Fibroblast of skin of left quadriceps (primary cell): ENCODE measurements at places on chromosomes 7 and 10.
A peak's percentile ranks its signal among the peaks of the same experiment; 100 is the strongest.

- no peak for DNase-seq
These were observed 27.2 kb upstream of the CTBP2 start for GRCh38 chr10:125187238-125188194.

- no peak for DNase-seq
These were observed 104.7 kb upstream of the RHEB start for GRCh38 chr7:151624246-151624928.

GRCh38 chr10:100810835-100811116, 65.4 kb downstream of the PAX2 start:
- no peak for DNase-seq

- DNase-seq: no peak
These were observed 43.3 kb upstream of the TMEM248 start for GRCh38 chr7:66877577-66878300.

- DNase-seq: no peak
These were observed 95.8 kb upstream of the AGBL3 start for GRCh38 chr7:134890246-134891240.

GRCh38 chr7:20158684-20159083, 58.5 kb downstream of the MACC1 start:
- no peak for DNase-seq

- DNase-seq: no peak
These were observed 220.3 kb downstream of the STK31 start for GRCh38 chr7:23930312-23930711.

GRCh38 chr7:20562461-20562860, 53.0 kb upstream of the ABCB5 start:
- no peak for DNase-seq

- no peak for DNase-seq
These were observed 893.4 kb downstream of the XPNPEP1 start for GRCh38 chr10:109029870-109030269.

- DNase-seq: no peak
These were observed 71.2 kb downstream of the ARHGAP21 start for GRCh38 chr10:24652381-24652957.

GRCh38 chr7:117435475-117436043, 8.3 kb upstream of the ASZ1 start:
- no peak for DNase-seq

- no peak for DNase-seq
These were observed 34.8 kb downstream of the BNIP3 start for GRCh38 chr10:131946880-131947279.

DNA sequence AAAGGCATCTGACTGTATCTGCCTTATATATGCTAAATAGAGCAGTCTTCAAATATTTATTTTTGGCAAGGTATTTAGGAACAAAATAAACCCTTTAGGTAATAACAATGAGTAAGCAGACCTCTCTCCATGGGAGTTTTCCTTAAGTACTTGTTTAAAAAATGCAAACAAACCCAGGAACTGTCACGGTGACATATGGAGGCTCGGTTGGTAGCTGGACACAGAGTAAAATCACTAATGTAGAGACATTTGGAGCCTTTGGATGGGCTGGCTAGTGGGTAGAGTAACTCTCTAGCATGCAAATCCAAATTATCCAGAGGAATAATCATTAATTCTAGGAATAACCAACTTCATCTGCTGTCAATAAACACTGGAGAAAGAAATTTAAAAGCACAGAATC, 71.6 kb upstream of the LAMB4 start:
- DNase-seq: no peak

- DNase-seq: no peak
These were observed 11.1 kb downstream of the MDFIC start for GRCh38 chr7:114932991-114933390.

DNA sequence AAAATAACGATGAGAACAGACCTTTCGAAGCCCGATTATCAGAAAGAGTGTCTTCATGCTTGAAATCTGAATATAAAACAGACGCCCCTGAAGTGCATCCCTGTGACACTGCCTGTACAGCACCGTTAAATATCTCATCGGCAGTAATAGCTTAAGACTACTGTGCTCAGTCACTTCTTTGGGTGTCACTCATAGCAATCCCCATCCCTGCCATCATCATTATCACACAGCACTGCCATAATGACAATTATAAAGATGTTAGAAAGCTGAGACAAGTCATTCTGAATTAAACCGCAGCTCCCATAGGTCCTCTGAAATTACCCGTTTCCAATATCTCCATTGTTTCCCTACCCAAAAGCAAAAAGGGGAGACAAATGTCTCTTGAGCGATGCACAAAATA, 567.7 kb upstream of the C7orf33 start:
- no peak for DNase-seq

DNA sequence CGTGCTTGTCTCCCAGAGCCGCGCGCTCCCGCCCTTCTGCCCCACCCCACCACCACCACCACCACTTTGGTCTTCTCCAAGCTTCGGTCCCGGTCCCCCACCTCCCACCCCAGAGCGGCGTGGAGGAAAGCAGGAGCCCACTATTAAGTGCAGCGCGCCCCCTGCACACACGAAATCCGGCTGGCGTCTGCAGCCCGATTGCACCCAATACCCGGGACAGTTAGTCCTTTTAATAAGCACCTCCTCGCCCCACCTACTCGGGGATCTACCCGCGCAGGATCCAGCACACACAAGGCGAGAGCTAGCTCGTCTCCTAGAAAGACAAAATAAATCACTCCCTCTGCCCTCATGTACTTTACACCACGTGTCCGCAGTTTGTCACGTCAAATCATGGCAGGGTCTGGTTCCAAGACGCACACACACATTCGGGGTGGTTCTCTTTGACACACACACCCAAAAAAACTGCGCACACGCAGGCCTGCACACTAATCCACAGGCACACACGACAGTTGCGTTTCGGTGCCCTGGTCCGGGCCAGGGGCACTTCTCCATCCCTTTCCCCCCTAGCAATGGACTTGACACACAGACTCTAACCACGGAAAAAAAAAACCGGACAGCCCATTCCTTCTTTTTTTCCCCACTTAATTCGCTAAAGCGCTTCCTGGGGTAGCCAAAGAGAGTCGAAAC, 1.6 kb downstream of the SFMBT2 start:
- no peak for DNase-seq

DNA sequence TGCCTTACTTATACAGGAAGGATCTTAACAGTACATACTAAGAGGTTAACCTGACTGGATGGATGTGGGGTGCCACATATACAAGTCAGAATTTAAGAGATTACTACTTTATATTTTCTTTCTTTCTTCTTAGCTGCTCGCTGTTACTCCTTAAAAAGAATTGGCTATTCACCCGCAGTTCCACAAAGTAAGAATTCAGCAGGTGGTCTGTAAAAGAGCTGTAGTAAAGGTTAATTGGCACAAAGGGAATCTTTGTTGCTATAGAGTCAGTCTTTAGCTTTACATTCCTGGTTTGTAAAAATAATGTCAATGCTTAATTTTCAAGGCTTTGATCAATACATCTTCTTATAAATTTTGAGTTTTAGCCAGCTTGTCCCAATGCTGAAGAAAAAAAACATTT, 43.2 kb downstream of the RALA start:
- DNase-seq: no peak

DNA sequence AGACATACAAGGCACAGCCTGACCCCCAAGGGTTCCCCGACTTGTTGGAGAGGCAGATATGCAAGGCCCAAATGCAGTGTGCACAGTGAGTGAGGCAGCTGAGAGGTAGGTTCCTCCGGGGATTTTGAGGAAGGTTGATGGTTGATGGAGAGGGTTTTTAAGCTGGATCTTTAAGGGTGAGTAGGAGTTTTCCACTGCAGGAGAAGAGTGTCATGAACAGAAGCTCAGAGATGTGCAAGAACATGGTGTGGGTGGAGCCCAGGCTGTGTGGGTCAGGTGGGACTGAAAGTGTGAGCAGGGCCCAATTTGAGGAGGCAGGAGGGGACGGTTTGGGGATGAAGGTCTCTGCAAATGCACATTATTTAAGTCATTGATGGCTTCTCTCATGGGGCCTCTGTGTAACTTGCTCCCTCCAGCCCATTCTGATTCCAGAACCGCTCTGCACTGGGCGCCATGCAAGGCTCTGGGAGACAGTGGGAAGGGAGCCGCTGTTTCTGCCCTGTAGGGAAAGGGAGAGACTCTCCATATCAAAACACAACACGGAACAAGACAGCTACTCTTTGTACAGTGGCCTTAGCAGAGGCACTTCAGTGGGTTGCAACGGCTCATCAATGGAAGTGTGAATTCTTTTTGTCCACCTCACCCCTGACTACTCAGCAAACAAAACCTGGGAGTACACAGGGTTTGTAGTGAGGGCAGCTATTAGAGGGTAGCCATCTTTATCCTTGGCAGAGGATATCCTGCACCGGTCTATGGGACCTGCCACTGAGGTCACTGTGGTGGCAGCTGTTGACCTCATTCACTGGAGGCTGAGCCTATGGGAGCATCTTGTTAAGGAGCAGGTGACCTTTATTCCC, 29.7 kb downstream of the RAMP3 start:
- no peak for DNase-seq

GRCh38 chr7:4775250-4775847, at the start of gene AP5Z1:
Gene AP5Z1, plus strand, starts transcription at chr7:4775623. Its CDS starts 93 bp downstream, at chr7:4775716.
- peak; percentile 83 for DNase-seq

DNA sequence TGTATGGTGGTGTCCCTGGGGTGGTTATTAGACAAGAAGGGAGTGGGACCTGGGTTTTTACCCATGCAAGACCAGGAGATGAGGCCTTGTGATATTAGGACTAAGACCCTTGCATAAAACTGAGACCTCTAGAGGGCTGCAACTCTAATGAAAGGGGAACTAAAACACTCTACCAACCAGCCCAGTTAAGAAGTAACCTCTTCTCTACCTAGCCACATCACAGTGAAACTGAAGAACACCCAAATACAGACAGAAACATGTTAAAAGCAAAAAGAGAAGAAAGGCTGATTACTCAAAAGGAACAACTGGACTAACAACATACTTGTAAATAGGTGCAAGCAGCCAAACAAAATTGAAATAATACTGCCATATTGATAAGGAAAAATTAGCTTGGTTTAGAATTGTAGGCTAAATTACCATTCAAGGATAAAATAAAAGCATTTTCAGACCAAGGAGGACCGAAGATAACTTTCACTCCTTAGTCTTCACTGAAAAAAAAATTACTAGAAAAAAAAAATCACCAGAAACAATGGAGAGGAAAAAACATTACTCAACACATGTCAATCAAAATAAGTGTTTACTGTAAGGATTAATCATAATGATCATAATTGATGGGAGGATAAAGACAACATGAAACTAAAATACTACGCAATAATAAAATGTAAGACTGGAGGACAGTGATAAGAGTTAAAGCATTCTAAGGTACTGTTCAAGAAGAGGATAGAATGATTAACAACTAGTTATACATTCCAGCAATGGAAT, 27.6 kb downstream of the ERLIN1 start:
- DNase-seq: no peak

GRCh38 chr10:71891437-71891836, 40.4 kb upstream of the PSAP start:
- DNase-seq: no peak

- DNase-seq: no peak
These were observed 28.9 kb upstream of the LMTK2 start for GRCh38 chr7:98077762-98078161.

DNA sequence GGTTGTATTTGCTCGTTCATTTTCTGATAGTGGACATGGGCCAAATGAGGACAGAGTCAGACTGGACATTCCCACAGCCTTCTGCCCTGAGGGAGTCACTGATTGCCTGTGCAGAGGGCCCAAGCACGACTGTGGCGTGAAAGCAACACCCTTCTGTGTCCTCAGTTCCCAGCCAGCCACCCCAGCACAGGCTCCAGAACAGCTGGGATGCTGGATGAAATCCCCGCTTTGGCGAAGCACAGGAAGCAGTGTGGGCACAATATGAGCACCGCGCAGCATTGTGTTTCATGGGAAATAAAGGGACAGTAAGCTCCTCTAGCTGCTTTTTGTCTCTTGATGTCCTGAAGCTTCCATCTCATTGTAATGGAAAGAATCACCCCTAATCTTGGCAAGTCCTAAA, 20.5 kb downstream of the TRIL start:
- DNase-seq: no peak

DNA sequence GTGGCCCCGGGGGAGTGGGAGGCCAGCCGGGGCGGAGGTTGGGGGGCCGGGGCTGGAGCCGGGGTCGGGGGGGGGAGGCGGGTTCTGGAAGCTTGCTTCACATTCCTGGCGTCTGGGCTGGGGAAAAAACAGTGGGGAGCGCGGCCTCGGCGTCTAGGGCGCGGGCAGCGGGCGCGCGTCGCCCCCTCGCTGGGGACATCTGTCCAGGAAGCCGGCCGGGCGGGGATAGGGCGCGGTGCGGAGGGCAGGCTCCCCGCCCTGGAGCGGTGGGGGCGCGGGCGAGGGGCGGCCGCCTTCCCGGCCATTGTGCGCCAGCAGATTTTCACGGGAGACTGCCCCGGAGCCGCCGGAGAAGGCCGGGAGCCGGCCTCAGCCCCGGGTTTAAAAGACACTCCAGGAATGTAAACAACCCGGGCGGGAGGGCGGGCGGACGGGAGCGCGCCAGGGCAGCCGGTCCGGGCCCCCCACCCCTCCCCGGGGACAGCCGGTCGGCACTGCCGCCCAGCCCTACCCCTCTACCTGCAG, 1.4 kb downstream of the ZMIZ1 start:
- no peak for DNase-seq

DNA sequence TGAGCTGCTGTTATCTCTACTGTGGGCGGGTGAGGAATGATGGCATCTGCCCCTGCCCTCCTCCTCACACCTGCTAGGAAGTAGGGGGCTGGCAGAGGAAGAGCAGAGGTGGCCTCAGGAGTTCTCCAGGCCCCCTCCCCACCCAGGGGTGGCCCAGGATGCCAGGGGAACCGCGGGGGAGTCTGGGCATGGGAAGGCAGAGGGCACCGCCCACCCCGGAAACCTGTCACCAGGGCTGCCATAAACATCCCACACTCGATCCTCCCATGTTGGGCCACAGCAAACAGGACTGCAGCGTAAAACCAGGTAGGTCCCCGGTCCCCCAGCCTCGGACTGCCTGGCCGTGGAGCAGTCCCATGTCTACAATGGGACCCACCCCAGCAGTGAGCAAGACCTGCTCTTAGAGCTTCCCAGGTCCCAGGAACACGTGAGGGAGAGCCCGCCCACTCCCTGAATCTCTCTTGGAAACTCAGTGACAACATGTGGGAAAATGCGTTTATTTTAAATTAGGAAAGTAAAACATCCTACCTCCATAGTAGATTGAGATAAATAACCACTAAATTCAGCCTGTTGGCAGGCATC, 23.4 kb downstream of the EBF3 start:
- DNase-seq: no peak
